ENCODE measurements at places on chromosomes 1 and 21.

DNA sequence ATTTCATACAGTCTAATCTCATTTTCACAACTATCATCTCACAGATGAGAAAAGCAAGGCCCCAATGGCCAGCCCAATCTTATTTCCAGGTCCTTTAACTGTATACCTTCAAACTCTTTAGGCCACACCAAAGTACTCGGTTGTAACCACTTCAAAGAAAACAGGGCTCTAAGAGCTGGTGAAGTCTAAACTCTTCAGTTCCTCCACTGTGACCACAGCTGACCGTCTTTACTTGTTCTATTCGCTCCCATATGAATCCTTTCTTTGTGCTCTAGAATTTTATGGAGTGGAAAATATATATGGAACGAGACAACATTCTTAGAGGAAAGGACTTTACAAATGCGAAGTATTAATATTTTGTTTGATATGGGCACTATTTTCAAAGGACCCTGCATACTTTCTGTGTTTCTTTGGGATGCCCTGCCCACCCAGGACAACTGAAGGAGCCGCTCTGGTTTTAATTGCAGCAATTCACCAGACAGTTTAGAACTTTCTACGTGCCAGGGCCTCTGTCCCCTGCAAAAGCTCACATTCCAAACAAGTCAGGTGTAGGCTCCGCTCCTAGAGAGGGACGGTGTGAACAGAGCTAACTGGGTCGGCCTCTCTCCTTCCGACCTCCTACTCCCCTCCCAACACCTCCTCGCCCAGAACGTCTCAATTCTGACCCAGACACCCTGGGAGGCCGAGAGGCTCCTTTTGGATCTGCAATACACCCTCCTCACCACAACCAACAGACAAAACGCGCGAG is 15.7 kb downstream of the IER5 start:
- no peak for DNase-seq

- DNase-seq: no peak
Observed at GRCh38 chr1:241610056-241610815, 29.9 kb downstream of the CHML start.

DNA sequence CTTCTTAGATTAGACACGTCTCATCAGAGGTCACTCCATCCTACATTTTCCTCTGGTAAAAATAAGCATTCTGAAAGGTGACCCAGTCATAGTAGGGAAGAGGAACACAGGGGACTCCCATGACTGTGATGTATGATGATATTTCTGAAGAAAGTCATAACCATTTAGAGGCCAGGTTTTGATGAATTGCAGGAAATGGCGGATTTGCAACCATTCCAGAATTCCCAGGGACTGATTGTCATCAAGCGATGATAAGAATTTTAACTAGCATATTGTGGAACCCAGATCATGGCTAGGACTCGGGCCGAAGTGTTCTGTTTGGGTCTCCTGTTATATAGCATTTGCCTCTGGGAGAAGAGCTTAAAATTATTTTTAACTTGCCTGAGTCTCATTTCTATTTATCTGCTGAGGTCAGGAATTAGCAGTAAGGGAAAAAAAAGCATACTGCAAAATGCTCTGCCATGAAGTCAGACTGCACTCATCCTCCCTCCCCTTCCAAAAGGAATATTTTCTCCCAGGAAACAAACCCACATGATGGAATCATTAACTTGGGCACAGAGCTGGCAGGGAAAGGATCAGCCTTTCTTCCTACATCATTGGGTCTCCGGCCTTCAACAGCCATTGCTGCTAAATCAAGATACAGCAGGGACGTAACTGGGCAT is 286.7 kb downstream of the HLX start:
- DNase-seq: no peak

DNA sequence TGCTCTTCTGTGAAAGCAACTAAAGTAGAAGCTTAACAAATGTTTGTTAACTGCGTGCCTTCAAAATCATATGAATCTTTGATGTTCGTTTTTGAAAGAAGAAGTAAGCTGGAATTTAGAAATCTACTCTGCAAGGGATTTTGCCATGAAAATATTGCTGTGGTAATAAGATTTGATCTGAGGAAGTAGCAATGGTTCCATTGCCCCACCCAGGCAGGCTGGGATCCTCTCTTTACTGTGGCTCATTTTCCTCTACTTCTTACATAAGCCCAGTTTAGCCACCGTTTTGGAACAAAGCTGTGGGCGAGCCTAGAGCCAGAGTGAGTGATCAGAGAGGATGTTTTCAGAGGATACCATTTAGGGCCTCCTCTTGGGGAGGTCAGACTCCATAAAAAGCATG is 20.3 kb upstream of the PTGFRN start:
- DNase-seq: no peak
